Stimulated activated CD4-positive, alpha-beta T cell treated with anti-CD3 and anti-CD28 coated beads, Interleukin-4, amount 100 ng/mL, for 24 hours (primary cell): ENCODE measurements at places on chromosomes 16 and 17.

- no peak for DNase-seq
Measured at GRCh38 chr16:78395035-78395434, 295.6 kb downstream of the WWOX start.

DNA sequence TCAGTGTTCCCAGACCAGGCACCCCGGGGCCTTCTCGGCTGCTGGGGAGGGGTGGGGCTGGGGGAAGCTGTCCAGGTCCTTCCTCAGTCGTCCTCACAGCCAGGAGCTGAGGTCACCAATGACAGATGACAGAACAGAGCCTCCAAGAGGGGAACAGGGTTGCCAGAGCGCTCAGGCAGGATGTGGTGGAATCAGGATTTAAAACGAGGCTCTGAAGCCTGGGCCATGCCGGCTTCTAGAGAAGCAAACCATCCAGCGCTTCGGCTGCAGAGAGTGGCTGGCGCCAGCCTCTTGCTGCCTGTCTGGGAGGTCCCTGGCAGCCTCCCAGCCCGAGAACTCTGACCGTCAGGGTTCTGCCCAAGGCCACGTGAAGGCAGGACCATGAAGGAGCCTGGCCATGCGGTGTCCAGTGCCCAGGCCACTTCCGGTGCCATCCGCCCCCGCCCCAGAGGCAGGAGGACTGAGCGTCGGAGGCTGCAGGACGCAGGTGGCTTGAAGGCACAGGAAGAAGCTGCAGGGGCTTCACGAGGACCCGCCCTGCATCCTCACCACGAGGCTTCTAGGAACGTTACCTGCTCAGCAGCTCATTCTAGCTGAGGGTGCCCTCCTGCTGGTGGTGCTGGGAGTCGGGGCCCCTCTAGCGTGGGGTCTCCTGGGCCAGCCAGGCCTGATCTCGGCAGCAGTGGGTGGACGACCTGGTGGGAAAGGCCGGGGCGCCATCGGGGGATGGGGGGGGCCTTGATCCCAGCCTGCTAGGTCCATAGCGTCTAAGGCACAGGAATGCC is 78.5 kb downstream of the KLHDC4 start:
- no peak for DNase-seq

GRCh38 chr17:35080536-35080935 is 17.0 kb upstream of the RFFL start:
- DNase-seq: no peak

DNA sequence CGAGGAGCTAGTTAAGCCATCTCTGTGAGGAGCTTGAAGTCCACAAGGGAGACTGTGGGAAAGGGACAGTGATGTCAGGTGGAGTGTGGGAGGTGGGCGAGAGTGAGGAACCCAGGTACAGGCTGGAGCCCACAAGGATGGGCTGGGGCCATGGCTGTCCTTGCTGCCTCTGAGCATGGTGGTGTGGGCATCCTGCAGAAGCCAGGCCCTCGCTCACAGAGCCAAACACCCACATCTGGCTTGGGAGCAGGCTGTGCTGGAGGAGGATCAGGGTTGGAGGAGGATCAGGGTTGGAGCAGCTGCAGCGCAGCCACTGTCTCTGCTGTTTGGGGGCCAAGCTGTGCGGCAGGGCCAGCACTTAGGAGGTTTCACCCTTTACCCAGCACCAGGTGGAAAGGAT is 58.2 kb upstream of the ENPP7 start:
- DNase-seq: no peak

DNA sequence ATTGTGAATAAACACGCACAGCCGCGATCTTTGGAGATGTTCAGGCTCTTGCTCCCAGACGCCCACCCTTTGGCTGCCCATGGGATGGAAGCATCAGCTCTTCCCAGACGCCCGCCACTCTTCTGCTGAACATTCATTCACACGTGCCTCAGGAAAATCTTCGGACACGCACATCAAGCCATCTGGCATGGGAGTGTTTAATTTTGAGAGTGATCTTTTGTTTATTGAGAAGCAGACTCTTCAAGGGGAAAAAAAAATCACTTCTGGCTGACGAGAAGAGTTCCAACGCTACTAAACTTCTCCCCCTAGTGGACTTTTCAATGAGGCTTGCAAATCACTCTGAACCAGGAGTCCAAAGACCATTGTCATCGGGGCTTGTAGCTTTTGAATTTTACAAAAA is 62.0 kb upstream of the NUDT7 start:
- DNase-seq: no peak

DNA sequence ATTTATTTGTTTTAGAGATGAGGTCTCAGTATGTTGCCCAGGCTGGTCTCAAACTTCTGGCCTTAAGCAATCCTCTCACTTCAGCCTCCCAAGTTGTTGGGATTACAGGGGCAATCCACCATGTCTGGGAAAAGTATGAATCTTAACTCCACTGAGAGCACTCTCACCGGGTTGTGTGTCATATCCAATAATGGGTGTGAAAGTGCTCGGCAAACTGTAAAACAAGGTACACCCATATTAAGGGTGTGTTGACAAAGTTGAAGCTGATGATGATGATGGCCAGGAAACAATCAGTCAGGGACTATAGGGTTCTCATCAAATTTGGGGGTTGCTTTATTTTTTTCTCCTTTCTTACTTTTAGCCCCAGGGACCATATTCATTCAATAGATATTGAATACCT is 25.3 kb upstream of the TMC5 start:
- DNase-seq: no peak

DNA sequence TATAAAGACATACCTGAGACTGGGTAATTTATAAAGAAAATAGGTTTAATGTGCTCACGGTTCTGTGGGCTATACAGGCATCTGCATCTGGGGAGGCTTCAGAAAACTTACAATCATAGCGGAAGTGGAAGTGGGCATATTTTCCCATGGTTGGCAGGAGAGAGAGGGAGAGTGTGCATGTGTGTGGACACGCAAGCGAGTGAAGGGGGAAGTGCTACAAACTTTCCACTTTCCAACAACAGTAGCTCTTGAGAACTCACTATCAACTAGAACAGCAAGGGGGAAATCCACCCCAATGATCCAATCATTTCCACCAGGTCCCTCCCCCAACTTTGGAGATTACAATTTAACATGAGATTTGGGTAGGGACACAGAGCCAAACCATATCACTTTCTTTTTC is 11.1 kb downstream of the TAOK1 start:
- no peak for DNase-seq

DNA sequence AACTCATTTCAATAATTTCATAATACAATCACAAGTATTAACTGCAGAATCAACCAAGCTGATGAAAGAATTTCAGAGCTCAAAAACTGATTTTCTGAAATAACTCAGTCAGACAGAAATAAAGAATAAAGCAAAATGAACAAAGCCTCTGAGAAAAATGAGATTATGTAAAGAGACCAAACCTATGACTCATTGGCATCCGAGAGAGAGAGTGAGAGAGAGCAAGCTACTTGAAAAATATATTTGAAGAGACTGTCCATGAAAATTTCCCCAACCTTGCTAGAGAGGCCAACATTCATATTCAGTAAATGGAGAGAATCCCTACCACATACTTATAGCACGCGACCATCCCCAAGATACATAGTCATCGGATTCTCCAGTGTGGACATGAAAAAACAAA is 1376.4 kb downstream of the CDH11 start:
- no peak for DNase-seq

GRCh38 chr17:73933871-73934270 is 269.6 kb upstream of the RPL38 start:
- no peak for DNase-seq

- peak; percentile 38 for DNase-seq
Measured at GRCh38 chr17:63696381-63696961, 3.5 kb downstream of the LIMD2 start.

- DNase-seq: no peak
Measured at GRCh38 chr17:80846932-80847331, 144.7 kb upstream of the CHMP6 start.

- peak; percentile 72 for DNase-seq
Measured at GRCh38 chr17:49361129-49361901, 735 bp downstream of the ZNF652 start.

GRCh38 chr17:67671493-67671892 is 46.2 kb upstream of the NOL11 start:
- DNase-seq: no peak

DNA sequence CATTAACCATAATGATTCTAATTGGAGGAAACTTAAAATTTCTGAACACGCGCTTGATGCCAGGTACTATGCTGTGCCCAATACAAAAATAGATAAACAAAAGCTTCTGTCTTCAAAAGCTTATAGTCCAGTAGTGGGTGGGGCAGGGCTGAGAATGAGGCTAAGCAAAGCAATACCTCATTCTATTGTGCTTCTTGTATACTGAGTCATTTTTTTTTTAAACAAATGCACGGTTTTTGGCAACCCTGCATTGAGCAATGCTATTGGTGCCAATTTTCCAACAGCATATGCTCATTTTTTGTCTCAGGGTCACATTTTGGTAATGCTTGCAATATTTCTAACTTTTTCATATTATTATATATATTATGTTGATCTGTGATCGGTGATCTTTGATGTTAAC is 34.7 kb upstream of the HNF1B start:
- DNase-seq: no peak

DNA sequence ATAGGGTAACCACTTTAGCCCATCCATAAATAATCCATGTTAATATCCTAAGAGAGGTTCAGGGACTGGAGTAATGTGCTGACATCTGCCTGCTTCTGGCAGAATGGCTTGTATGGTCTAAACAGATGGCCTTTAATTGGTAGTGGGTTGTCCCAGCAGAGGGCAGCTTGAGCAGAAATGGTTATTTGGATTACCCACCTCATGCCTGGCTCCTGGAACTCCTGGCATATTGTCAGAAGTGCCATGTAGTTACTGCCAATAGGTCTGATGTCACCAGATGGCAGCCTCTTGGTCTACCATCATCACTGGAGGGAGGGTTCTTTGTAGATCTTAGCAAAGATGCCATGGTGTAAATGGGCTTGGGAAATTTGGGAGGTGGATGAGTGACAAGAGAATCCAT is 157.5 kb upstream of the SOX9 start:
- no peak for DNase-seq

DNA sequence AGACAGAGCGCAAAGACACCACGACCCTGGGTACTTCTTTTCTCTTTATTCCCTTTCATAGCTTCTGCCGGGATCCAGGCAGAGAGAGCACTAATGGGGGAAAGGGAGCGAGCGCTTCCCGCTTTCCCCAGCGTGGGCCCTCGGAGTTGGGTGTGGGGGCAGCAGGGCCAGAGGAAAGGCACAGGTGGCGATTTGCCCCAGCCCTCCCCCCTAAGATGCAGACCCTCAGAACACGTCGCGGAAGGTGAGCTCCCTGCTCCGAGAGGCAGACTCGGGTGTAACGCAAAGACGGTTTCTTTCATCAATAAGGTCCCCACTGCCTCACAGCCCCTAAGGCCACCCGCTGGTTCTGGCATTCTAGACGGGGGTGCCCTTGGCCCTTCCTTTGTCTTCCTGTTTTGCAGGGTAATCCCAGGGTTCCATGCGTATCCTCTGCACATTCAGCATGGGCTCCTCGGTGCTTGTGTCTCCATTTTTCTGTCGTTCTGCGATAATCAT is 570 bp upstream of the NME3 start:
- no peak for DNase-seq
